ENCODE measurements at places on chromosomes 6 and 20. TPM values are rescaled to one million over a fixed set of nuclear protein-coding genes. Genes with fewer than 3 reads are reported as not detected.

- H3K27me3 ChIP-seq, result no peaks in the 10 kb centered on the region
- no peaks in the 10 kb centered on the region for H3K36me3 ChIP-seq
- DNase-seq, result no peak
Measured at GRCh38 chr6:108655806-108656651, 95.3 kb downstream of the FOXO3 start.

Gene PCSK2
- total RNA-seq, result not detected

Gene FABP7
- not detected for total RNA-seq

Gene KIF25
- not detected for total RNA-seq

- H3K4me1 ChIP-seq, result no peaks in the 10 kb centered on the region
- H3K27me3 ChIP-seq, result no peaks in the 10 kb centered on the region
- no peak overlapping the region for H3K27ac ChIP-seq
- H3K4me3 ChIP-seq, result no peak overlapping the region
- DNase-seq, result no peak
Measured at GRCh38 chr6:128303870-128304269, 216.5 kb downstream of the PTPRK start.

Gene MCM8
- 50.7 TPM for total RNA-seq

GRCh38 chr6:138287144-138287955 lies 69.1 kb upstream of the PBOV1 start:
- no peak overlapping the region for H3K27ac ChIP-seq
- peaks cover 3% of the 10 kb centered on the region for H3K4me1 ChIP-seq
- peak; percentile 60 for DNase-seq
- H3K27me3 ChIP-seq, result no peaks in the 10 kb centered on the region

Gene ALDH8A1
- 0.81 TPM for total RNA-seq

Measured in activated CD4-positive, alpha-beta memory T cell treated with anti-CD3 and anti-CD28 coated beads for 36 hours (primary cell).